Nucleus accumbens (tissue), 56 donors: ENCODE measurements at places on chromosomes 16 and 17.
A peak's percentile ranks its signal among the peaks of the same experiment; 100 is the strongest.

- DNase-seq, result no peak
These were observed 55.2 kb upstream of the ERN1 start for GRCh38 chr17:64185101-64185500.

GRCh38 chr16:80778703-80779102 lies 25.7 kb downstream of the CDYL2 start:
- no peak for DNase-seq

GRCh38 chr17:28598799-28599310 lies at the start of gene SPAG5:
SPAG5 (minus strand) TSS chr17:28599025; CDS start chr17:28598946, 79 bp downstream.
- peak; percentile 79 for DNase-seq

GRCh38 chr16:74718741-74719610 lies 18.3 kb upstream of the MLKL start:
- DNase-seq, result no peak

GRCh38 chr17:82245134-82246039 lies 16.5 kb downstream of the SLC16A3 start:
- no peak for DNase-seq

GRCh38 chr16:88047462-88047861 lies 96.2 kb downstream of the BANP start:
- no peak for DNase-seq

GRCh38 chr17:56918916-56919315 lies 5.1 kb upstream of the TRIM25 start:
- no peak for DNase-seq

- DNase-seq, result no peak
These were observed 131.2 kb upstream of the NLRP1 start for GRCh38 chr17:5715478-5715877.

DNA sequence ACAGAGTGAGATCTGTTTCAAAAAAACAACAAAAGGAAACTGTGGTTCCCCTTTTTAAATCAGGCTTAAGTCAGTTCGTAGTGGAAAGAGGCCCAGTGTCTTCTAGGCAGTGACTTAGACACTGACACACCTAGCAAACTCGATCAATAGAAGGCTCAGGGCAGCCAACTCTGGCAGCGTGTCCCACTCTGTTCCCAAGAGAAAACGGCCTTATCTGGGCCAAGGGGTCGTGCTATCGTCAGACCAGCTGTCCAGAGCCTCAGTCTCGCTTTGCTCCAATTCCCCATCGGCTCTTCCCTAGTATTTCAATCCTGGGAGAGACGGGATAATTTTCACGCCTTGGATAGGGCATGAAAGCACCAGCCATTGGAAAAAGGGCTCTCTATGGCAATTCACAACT lies 72.9 kb downstream of the SLC5A11 start:
- DNase-seq, result no peak

- no peak for DNase-seq
These were observed 249.7 kb upstream of the TBX2 start for GRCh38 chr17:61149862-61150362.

- DNase-seq, result peak; percentile 6
These were observed 6.3 kb downstream of the C17orf50 start for GRCh38 chr17:35766903-35767510.

- peak; percentile 44 for DNase-seq
These were observed 29.4 kb downstream of the HMOX2 start for GRCh38 chr16:4505356-4506147.
